ENCODE measurements at places on chromosomes 5 and 9. TPM values are rescaled to one million over a fixed set of nuclear protein-coding genes. Genes with fewer than 3 reads are reported as not detected.

The SLC6A7 gene
- not detected for polyA plus RNA-seq

The FCN2 gene
- polyA plus RNA-seq, result 0.84 TPM

The GLRA1 gene
- polyA plus RNA-seq, result 0.13 TPM

The EIF4E1B gene
- polyA plus RNA-seq, result not detected

The SLC12A2 gene
- 1.9 TPM for polyA plus RNA-seq

The SH3GL2 gene
- 1.1 TPM for polyA plus RNA-seq

The SAPCD2 gene
- polyA plus RNA-seq, result 0.18 TPM

The CAMK4 gene
- 0.17 TPM for polyA plus RNA-seq

The PCDHB2 gene
- 0.74 TPM for polyA plus RNA-seq

The FCN1 gene
- 43.4 TPM for polyA plus RNA-seq

The GRM6 gene
- not detected for polyA plus RNA-seq

The GABRB2 gene
- polyA plus RNA-seq, result not detected

The BRD3OS gene
- 7.5 TPM for polyA plus RNA-seq

The KCNMB1 gene
- polyA plus RNA-seq, result 0.21 TPM

The RABGAP1 gene
- 16.5 TPM for polyA plus RNA-seq
